Parietal lobe (tissue), 2 donors: ENCODE measurements at places on chromosomes 13 and 19. TPM values are rescaled to one million over a fixed set of nuclear protein-coding genes. Genes with fewer than 3 reads are reported as not detected.

Gene GPR18
- not detected for total RNA-seq

Gene ZIM2
- total RNA-seq: 7.8 TPM

Gene CLEC4G
- not detected for total RNA-seq

Gene ZNF77
- total RNA-seq: 9.7 TPM

Gene LMTK3
- 16.6 TPM for total RNA-seq

Gene FFAR2
- total RNA-seq: not detected

Gene TPRX2
- total RNA-seq: not detected

Gene KANK3
- total RNA-seq: 3.8 TPM

Gene SWSAP1
- total RNA-seq: 0.94 TPM

Gene MEDAG
- 0.31 TPM for total RNA-seq

Gene MYADM
- total RNA-seq: 3.4 TPM

Gene RUVBL2
- 92.6 TPM for total RNA-seq

Gene RPS5
- 1,498 TPM for total RNA-seq

Gene NALCN
- total RNA-seq: 21.6 TPM

Gene NBEA
- 350 TPM for total RNA-seq

Gene ZNF844
- total RNA-seq: 19.4 TPM

Gene CEACAM20
- not detected for total RNA-seq

Gene ZNF888
- 5.0 TPM for total RNA-seq

Gene ALOX5AP
- total RNA-seq: 1.3 TPM

Gene RFPL4AL1
- total RNA-seq: not detected

Gene ZNF223
- 15.3 TPM for total RNA-seq

Gene ZNF579
- 2.8 TPM for total RNA-seq

Gene KLK14
- total RNA-seq: 0.63 TPM

Gene TNFSF9
- total RNA-seq: 1.9 TPM

Gene ZNF738
- 51.3 TPM for total RNA-seq

Gene MEF2B
- 0.31 TPM for total RNA-seq

Gene LILRB5
- not detected for total RNA-seq

Gene PABPC3
- 0.31 TPM for total RNA-seq

Gene ZNF547
- total RNA-seq: 16.0 TPM

Gene LIM2
- not detected for total RNA-seq

Gene PDS5B
- 182 TPM for total RNA-seq

Gene KLHL1
- total RNA-seq: 60.7 TPM

Gene GRIK5
- total RNA-seq: 36.9 TPM

Gene ZNF8
- 27.5 TPM for total RNA-seq

Gene NDFIP2
- 54.8 TPM for total RNA-seq

Gene CALR3
- total RNA-seq: not detected

Gene FFAR1
- not detected for total RNA-seq

Gene PDX1
- not detected for total RNA-seq

Gene ZNF837
- 1.6 TPM for total RNA-seq

Gene MCEMP1
- total RNA-seq: not detected

Gene DZIP1
- 67.3 TPM for total RNA-seq

Gene CYP2A7
- total RNA-seq: not detected

Gene GNG8
- total RNA-seq: not detected

Gene UBE2L5
- total RNA-seq: 0.63 TPM
